ENCODE measurements at places on chromosomes 6 and 20. TPM values are rescaled to one million over a fixed set of nuclear protein-coding genes. Genes with fewer than 3 reads are reported as not detected.

OTOR gene
- 0.47 TPM for total RNA-seq

ZNF165 gene
- 0.62 TPM for total RNA-seq

RBPJL gene
- total RNA-seq = not detected

C6orf141 gene
- 1.2 TPM for total RNA-seq

VSX1 gene
- total RNA-seq = not detected

MTHFD1L gene
- total RNA-seq = 18.4 TPM

ZNF335 gene
- total RNA-seq = 13.9 TPM

LMBRD1 gene
- total RNA-seq = 88.6 TPM

PSORS1C1 gene
- total RNA-seq = not detected

ADGB gene
- 0.94 TPM for total RNA-seq

LRRN4 gene
- not detected for total RNA-seq

POLR3F gene
- total RNA-seq = 30.7 TPM

- DNase-seq = no peak
These were observed at the start of gene ZC3H12D for GRCh38 chr6:149484733-149485700. TSS of gene ZC3H12D (minus strand) at chr6:149485014. CDS start at chr6:149474543, 10,471 bp downstream.

GRCh38 chr20:20215976-20216727 is 151.8 kb upstream of the INSM1 start:
- DNase-seq = no peak

DNA sequence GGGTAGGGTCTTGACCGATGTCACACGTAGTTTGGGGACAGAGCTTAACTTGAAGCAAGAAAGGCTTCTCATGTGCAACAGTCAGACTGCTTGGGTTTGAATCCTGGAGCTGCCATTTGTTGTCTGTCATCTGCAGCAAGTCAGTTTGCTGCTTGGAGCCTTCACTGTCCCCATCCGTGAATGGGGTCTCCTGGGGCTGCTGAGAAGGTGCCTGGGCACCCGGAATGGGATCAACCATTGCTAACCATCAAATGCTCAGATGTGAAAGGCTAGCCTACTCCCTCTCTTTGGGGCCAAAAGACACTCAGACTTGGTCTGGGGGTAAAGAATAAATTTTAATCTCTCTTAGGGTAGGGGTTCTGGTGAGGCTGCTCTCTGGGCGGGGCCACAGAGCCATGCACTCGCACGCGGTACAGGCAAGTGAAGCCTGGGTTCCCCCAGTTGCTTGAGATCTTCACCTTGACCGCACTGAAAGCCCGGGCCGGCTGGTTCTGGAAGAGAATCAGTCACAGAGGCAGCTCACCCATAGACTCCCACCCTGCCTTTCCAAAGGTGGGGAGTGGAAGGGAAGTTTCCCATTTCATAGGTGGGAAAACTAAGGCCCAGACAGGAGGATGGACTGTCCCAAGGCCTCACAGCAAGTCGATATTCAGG is 20.6 kb downstream of the SUN5 start:
- DNase-seq = no peak

GRCh38 chr6:157537556-157537955 is 156.6 kb downstream of the ZDHHC14 start:
- DNase-seq = no peak

DNA sequence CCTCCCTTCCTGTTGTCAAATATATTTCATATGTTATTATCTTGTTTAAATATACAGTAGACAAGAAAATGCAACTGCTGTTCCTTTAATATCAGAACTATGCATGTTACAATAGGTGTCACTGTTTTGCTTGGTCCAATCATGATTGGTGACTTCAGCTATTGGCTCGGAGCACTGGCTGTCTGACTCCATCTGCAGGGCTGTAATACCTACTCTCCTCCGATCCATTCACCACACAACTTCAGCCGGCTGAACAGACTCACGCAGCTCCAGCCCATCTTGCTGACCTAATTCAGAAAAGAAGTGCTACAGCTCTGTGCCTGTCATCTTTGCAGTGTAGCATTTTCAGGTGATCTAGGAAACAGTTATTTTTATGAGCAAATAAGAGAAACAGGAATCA is at the start of gene BTBD3:
TSS of gene BTBD3 (plus strand) at position 231 of the 400 bp plus-strand sequence. CDS start 383 bp downstream, outside the sequence.
- DNase-seq = peak; percentile 78

DNA sequence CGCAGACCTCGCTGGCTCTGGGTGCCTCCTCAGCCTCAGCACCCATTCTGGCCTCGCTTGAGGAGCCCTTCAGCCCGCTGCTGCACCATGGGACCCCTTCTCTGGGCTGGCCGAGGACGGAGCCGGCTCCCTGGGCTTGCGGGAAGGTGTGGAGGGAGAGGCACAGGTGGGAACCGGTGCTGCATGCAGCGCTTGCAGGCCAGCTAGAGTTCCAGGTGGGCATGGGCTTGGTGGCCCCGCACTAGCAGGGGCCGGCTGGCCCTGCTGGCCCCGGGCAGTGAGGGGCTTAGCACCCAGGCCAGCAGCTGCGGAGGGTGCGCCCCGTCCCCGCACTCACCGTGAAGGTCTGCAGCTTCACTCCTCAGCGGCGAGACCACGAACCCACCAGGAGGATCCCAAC is 30.4 kb downstream of the DEFB114 start:
- no peak for DNase-seq

GRCh38 chr6:44002593-44003344 is 124.5 kb downstream of the MRPL14 start:
- DNase-seq = no peak

- peak; percentile 18 for DNase-seq
These were observed 527 bp downstream of the TOMM34 start for GRCh38 chr20:44959638-44960102.

- DNase-seq = no peak
These were observed 23.6 kb upstream of the FANCE start for GRCh38 chr6:35428421-35429149.

DNA sequence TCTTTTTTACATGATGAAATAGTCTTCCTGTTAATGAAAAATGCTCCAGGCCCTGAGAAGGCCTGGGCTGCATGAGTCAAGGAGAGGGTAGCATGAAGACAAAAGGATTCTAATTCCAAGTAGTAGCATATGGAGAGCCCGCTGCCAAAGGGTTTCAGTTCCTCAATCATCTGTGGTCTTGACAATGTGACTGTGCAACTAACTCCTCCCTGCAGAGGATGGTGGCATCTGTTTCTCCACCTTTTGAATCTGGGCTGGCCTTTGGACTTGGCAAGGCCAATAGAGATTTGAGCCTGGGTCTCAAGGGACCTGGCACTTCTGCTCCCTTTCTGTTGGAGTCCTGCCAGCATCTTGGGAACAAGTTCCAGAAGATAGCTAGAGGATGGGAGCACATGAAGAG is 35.1 kb upstream of the ANKEF1 start:
- no peak for DNase-seq

DNA sequence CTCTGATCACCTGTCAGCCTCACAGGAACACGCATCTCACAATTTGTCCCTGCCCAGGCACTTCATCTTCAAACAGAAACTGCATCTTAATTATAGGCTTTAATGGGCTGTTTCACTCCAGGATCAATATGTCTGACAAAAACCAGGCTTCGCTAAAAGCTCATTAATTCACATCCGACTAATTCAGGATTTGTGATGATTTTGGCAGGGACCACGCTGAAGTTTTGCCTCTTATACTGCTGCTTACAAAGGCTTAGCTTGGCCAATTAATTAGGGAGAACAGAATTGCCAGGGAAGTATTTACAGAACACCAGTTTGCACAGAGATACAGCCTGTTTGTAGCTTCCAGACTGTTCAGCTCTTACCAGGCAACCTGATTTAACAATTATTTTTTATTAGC is 541.0 kb upstream of the SPTLC3 start:
- DNase-seq = no peak

- no peak for DNase-seq
These were observed 46.5 kb upstream of the TPD52L1 start for GRCh38 chr6:125107048-125107447.

DNA sequence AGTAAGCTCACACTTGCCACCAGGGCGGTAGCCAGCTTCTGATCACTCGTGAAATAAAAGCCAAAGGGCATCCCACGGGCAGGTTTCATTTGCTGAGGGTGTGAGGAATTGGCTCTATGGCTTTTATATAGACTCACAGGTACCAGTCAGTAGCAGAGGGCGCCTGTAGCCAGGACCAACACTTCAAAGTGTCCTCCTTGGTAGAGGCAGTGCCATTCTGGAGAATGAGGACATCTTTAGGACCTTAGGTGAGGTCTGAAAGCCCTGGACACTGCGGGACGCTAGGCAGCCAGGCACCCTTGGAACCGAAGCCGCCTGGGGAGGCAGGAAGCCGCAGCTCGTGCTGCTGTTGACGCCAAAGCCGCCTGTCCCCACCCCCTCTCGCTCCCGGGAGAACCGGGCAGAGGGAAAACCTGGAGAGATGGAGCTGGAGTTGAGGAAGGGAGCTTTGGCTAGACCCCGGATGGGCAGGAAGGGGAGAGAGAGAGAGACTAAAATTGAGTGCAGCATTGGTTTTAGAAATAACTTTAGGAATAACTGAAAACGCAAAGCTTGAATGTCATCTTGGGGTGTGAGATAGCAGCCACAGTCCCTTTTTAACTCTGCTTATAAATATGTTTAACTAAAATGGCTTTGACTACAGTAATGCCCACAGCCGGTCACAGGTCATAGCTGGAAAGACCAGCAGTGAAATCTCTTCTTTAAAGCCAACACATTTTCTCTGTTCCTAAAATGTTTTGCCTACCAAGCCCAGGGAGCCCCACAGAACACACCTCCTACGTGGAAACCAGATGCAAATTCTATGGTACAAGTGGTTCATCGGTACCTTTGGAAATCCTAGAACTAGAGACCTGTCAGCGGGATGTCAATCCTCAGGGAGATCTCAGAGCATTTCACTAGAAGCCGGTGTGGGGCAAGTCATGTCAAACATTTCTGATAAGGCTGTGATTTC is 128.5 kb upstream of the CDYL start:
- peak; percentile 55 for DNase-seq

- no peak for DNase-seq
These were observed 194.2 kb downstream of the PRL start for GRCh38 chr6:22102671-22103070.

- no peak for DNase-seq
These were observed 177.7 kb downstream of the TSHZ2 start for GRCh38 chr20:53149890-53150205.

DNA sequence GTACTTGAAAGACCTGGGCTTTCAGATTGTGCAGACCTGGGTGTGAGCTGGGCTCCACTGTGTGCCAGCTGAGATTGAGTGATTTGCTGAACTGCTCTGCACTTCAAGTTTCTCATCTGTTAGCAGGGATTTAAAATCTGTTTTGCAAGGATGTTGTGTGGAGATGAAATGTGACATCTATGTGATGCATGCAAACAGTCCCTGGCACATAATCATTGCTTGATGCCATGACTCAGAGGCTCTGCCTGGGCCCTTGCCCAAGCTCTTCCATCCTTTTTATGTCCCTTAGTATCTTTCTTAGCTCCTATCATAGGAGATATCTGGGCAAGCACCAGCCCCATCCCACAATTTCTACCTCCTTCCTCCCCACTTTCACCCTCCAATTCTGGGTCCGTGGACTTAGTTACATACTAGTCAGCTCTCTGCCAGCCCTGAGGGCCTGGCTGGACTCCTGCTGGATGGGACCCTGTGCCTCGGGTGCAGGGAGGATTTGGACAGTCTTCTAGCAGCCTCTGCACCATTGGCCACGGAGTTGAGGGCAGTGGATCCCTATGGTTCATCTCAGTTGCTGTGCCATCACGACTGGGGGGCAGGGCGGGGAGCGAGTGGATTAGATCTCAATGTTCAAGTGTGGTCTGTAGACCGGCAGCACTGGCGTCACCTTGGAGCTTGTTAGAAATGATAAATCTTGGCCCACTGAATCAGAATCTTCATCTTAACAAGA is 103.6 kb downstream of the MAP3K7 start:
- peak; percentile 29 for DNase-seq

DNA sequence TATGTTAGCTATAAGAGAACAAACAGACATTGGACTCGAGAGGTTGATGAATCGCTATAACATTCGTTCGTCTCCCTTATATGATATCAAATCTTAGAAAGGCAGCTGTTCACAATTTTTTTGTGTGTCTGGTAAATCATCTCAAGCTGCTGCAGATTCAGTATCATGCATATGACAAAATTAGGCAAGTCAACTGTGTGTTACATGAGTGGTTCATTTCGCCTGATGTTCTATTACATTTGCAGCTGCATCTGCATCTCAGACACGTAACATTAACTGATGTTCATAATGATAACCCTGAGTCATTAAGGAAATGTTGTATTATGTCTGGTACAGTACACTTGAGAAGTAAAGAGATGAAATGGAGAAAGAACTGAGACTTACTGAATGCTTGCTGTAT is 92.1 kb downstream of the NKAIN2 start:
- DNase-seq = no peak

DNA sequence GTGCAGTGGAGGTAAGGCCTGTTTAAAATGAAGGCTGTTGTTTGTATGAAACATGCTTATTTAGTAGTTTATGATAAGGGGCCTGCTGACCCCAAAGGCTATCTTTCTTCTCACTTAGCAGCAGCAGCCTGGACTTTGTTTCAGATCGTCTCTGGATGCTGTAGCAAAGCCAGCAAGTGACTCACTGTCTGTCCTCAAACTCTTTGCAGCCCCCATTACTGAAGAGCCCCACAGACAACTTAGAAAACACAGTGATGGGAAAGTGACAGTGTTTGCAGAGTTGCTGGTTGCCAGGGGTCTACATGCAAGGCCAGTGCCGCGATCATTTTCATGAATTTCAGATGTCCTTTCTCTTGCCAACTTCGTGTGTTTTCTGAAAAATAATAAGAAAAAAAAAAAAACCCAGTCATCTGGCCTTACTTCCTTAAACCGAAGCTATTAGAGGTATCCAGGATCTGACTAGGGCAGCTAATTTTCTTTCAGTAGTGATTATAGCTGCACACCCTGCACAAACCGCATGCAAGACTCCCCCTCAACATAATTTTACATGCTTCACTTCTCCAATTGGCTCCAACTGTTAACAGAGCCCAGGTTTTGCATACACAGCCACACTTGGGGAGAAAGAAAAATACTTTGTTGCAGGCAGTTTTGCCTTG is 11.6 kb upstream of the F13A1 start:
- DNase-seq = no peak

- no peak for DNase-seq
These were observed 1.7 kb upstream of the TEAD3 start for GRCh38 chr6:35498422-35499067.

GRCh38 chr6:135909737-135910387 is 58.4 kb downstream of the PDE7B start:
- no peak for DNase-seq

DNA sequence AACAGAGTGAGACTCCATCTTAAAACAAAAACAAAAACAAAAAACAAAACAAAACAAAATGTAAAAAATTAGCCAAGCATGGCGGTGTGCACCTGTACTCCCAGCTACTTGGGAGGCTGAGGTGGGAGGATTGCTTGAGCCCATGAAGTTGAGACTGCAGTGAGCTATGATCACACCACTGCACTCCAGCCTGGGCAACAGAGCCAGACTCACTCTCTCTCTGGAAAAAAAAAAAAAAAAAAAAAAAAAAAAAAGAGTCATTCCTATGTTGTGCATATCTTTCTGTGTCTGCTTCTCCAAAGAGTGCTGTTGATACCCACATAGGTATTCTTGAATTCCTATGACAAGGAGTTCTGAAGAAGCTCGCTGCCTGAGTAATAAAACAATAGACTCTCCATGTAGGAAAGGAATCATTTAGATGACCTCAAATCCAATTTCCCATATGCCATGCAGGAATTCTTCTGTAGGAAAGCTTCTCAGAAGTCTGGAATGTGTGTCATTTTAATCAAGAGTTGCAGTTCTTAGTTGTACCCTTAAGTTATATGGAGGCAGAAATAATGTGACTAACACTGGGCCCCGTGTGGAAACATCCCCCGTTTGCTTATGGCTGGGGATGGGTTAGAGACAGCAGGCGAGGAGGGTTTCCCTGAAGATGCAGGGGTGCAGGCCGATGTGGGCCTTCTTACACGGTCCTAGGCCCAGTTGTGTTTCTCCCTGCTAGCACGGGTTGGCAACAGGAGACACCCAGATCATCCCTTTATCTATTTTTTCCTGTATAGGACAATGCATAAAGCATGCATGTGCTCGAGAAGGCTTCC is 79.4 kb downstream of the ZDHHC14 start:
- no peak for DNase-seq

Measured in occipital lobe (tissue), 3 donors.